SW 1271 (cell line): ENCODE measurements at places on chromosomes 16 and 17.

DNA sequence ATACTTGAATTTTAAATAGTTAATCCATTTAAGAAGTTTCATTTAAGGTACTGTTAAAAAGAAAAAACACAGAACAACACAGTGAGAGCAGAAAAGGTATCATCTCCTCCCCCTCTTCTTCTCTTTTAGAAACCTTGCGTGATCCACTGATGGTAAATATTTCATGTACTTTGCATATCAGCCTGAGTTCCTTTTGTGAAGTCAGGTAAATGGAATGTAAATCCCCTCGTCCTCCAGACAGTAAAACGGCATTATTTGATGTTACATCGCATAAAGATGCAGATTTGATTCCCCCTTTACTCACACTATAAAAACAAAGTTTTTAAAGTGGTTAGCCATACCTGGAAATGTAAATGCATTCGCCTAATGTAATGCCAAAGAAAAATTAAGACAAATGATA is 234.4 kb downstream of the WWOX start:
- no peak for DNase-seq

DNA sequence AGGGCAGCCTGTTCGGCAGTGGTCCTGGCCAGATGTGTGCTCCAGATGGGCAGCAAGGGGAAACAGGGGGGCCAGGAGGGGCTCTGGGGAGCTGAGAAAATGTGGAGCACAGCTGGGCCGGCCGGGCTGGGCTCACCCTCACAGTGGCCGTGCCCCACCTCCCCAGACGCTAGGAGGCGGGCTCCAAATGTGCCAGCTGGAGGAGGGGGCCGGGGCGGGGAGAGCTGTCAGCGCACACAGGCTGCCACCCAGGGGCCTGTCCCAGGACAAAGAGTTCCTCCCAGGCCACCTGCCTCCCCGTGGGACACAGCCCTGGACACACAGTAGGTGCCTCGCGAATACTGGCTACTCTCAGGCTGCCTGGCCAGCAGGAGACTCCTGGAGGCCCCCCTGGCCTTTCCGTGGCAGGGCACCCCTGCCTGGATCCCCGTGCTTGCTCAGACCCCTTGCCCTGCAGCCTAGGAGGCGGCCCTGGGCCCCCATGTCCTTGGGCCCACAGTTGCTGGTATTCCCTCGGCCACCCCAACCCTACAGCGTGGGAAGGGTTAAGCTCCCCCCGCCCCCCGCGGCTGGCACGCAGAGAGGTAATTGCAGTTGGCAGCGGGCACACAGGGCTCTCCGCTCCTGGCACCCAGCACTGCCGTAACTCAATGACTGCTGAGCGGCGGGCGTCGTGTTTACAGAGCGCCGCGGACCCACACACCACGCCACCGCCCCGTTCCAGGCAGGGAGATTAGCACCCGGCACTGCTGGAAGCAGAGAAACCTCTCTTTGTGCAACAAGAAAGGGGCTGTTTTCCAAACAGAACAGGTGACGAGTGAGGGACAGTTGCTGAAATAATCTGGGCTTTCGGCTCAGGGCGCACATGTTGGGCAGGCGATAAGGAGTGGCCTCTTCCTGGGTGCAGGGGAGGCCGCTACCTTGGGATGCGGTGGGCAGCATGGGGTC is 32.2 kb downstream of the BAHCC1 start:
- no peak for DNase-seq

GRCh38 chr17:44314869-44315661 is 6.7 kb downstream of the RUNDC3A start:
- peak; percentile 30 for DNase-seq

DNA sequence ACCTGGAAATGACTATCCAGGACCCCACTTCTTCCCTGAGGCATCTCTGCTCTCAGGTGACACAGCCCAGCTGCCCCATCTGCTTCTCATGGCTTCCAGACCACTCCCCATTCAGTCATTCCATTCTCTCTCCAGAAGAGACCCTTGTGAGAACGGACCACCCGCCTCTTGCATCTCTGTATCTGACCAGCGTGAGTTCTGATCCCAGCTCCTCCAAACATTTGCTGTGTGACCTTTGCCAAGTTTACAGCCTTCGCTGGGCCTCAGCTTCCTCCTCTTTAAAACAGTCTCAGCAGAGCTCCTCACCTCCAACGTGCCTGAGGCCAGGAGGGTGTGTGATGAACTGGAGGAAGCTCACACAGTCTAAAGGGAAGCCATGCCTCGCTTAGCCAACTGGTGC is 39.6 kb downstream of the C16orf82 start:
- DNase-seq: no peak

DNA sequence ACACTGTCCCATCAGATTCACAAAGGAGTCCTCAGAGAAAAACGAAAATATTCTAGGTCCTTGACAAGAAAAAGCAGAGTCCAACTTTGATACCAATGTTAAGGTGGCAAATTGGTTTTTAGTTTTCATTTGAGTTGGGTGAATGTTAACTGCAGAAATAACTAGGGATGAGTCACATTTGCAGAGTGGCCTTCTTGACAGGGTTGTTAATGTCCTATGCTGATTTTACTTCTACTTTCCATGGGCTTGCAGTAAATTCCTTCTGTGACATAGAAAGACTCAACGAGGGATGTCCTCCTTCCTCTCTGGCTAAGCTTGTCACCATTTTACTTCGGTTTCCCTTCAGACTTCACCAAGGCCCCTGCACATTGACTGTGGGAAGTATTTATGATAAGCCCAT is 47.2 kb upstream of the ICAM2 start:
- no peak for DNase-seq

GRCh38 chr16:2027024-2028010 is 615 bp downstream of the NHERF2 start:
- no peak for DNase-seq
